ENCODE measurements at places on chromosomes 1 and 21.

DNA sequence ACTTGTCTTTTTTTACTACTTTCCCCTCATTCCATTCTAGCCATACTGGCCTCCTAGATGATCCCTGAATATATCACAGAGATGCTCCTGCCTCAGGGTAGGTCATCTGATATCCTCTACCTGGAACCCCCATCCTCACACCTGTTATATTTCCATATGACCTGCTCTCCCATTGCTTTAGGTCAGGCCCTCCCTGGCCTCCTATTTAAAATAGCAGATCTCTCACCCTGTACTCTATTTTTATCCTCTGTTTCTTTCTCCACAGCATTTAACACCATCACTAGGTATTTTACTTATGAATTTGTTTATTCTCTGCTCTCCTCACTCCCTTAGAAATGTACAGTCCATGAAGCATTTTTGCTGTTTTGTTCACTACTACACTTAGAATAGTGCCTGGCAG is 13.6 kb downstream of the PIK3R3 start:
- no peak for DNase-seq

DNA sequence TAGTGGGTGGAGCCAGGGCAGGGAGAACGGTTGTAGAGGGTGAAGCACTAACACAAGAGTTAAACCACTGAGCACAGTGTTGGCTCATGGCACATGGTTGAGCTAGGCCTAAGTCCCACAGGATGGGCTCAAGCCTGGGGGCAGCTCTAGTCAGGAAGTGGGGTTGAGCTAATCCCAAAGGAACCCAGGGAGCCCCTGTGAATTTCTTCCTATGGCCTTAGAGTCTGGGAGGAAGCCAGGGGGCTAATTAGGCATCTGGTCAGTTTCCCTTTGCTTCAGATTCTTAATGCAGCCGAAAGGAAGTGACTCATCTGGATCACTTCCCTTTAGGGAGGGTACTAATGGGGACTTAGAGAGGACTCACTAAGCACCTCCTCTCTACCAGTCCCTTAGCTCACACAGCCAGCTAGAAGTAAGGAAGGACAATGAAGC is 10.1 kb downstream of the CFAP45 start:
- no peak for DNase-seq

DNA sequence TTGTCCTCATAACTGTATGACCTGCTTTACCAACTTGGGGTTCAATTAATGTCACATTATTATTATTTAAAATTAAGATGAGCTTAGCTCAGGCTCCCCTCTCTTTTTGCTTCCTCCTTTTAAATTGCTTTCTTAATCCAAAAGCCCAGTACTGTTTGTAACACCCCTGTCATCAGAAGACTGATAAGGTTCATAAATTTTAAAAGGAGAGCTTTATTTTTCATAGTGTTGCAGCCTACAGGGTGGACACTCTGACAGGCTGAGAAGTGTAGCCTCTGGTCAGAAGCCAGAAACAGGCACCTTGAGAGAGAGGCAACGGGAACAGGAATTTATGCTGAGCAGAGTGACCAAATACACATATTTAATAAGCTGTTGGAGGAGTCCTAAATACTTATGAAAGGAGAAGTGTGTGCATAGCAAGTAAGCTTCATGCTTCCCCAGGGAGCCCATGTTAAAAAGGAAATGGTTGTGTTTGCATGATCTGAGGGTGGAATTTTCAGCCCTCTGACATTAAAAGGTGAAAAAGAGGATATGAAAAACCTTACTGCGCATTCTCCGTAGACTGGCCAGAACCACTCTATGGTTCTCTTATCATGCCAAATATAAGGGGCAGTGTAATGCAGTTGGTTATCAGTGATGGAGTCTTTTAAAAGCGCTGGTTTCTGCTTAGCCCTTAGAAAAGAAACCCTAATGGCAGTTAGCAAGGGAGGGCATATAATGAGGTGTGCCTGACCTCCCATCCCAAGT is 30.5 kb upstream of the FGGY start:
- no peak for DNase-seq

GRCh38 chr1:25430967-25431881 is 527 bp downstream of the MACO1 start:
- no peak for DNase-seq

Data from stimulated activated CD4-positive, alpha-beta T cell treated with anti-CD3 and anti-CD28 coated beads, Interleukin-1b, Interleukin-23, amount 100 ng/mL, for 1 hour (primary cell).